ENCODE measurements at places on chromosomes 16 and 17. TPM values are rescaled to one million over a fixed set of nuclear protein-coding genes. Genes with fewer than 3 reads are reported as not detected.

The SMIM36 gene
- not detected for total RNA-seq

The IRX5 gene
- 0.16 TPM for total RNA-seq

The PYDC1 gene
- 0.78 TPM for total RNA-seq

The KRTAP9-3 gene
- not detected for total RNA-seq

The CCDC92B gene
- total RNA-seq: 1.1 TPM

DNA sequence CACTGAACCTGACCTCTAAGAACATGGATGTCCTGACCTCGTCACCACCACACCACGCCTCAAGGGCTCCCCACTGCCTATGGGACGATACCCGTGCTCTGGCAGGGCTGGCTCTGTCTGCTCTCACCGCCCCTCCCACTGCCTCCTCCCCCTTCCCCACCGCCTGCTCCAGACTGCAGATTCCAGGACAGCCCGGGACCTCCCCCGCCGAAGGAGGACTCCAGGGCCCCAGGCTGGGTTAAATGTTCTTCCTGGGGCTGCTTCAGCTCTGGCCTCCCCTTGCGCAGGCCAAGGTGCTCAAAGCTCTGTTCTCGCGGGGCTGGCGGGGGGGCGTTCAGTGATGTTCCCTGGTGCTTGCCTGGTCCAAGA is 3.1 kb downstream of the NPW start:
- no peak for DNase-seq

DNA sequence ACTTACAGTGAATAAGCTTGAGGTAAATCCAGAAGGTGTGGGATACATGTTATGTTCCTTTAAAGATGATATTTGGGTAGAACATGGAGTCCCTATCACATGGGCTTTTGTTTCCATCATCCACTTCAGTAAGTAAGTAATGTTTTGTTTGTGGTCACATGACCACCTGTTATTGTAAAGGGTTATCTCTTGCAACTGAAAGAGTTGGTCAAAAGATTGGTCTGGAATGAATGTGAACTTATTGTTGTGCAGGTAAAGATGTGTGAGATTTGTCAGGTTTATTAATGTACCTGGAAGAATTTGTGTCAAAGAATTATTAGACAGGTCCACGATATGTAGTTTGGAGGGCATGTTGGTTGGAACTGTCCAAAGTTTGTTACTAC is 1.6 kb downstream of the OMG start:
- DNase-seq: no peak

DNA sequence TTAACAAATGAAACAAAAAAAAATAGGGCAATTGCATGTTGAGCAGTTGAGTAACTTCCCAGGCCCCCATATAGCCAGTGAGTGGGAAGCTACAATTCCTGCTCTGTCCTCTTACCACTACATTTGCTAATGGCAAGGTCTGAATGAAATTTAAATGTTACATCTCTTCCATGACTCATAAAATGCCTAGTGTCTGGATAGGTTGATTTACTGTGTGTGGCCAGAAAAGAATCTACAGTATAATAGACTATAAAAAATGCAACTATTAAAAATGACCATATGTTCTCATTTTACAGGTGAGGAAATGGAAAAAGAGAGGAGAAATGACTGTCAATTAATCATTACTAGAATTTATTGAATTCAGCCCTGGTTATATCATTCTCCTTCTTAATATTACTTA is 1199.3 kb downstream of the CDH11 start:
- no peak for DNase-seq

GRCh38 chr16:50136399-50136798 is 16.7 kb upstream of the TENT4B start:
- no peak for DNase-seq

DNA sequence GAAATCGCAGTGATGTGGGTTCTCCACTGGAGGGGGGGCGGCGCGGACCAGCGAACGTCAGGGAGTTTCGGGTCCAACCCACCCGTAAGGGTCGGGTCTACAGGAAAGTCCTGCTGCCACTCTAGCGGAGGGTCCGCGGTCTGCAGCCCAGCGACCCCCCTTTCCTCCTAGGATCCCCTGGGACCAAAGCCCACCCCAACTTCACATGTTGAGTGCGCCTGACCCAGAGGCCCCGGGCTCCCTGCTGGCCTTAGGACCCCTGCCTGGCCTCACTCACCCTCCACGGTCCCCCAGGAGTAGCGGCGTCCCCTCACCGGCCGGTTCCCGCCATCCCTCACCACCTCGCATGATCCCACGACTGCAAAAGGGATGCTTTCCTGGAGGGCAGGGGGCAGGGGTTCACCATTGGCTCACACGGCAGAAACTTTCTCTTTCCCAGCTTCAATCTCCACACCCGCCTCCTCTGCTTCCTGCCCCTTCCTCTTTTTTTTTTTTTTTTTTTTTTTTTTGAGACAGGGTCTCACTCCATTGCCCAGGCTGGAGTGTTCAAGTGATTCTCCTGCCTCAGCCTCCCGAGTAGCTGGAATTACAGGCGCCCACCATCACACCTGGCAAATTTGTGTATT is 3.1 kb downstream of the SEPTIN1 start:
- DNase-seq: no peak

DNA sequence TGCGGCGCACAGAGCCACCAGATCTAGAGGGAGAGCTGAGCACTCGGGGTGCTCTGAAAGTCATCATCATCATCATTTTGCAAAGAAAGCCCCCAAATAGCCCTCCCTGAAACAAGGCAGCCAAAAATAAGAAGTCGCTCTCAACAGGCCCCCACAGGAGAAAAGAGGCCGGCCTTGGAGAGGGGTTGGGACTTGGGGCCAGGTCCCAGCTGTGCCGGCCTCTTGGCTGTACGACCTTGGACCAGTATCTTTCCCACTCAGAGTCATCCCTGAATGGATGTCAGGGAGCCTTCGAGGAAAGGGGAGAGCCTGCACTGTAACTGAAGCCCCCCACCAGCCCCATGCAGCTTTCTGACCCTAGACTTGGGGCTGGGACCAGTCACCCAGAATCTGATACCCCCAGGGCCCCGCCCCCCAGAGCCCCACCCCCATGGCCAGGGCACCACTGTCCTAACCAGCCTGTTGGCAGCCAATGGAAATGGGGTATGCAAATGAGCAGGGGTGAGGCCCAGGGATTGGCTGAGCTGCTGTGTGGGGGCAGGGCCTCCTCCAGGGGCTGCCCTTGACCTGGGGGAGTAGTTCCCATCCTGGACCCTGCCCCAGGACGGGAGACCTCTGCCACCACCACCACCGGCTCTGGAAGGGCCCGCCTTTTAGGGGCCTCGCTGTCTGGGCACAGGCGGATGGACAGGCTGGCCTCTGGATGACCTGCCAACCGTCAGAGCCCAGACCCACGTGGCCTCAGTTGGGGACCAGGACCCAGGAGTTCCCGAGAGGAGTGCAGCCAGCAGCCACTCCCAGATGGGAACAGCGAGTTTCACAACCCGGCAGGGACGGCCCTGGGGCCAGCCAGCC is 15.4 kb downstream of the ZFPM1 start:
- DNase-seq: no peak

- DNase-seq: no peak
These were observed 13.7 kb downstream of the C16orf95 start for GRCh38 chr16:87303431-87303930.

DNA sequence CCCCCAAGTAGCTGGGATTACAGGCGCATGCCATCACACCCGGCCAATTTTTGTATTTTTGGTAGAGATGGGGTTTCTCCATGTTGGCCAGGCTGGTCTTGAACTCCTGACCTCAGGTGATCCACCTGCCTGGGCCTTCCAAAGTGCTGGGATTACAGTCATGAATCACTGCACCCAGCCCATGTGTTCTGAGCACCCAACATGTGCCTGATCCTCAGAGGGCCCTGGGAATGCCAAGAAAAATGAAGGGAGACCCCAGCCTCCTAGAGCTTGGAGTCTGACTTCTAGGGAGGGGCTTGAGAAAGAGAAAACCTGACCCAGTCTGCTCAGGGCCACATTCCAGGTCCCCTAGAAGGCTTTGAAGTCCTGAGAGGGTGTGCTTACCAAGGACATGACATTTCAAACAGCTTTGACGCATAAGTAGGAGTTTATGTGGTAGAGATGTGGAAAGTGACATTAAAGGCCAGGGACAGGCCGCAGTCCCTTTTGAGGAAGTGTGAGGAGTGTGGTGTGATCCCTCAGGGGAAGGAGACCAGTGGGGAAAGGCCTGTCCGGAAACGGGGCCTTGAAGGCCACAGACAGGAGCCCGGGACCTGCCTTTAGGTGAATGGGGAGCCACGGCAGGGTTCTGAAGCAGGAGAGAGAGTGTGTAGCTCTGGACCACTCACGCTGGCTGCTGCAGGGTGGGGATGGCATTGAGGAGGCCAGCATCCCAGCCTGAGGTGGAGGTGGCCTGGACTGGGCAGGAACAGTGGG is 1.1 kb upstream of the CCL22 start:
- DNase-seq: no peak

- DNase-seq: no peak
These were observed 408.1 kb downstream of the XYLT1 start for GRCh38 chr16:17062676-17063075.

GRCh38 chr17:38693700-38694329 is 11.3 kb upstream of the MLLT6 start:
- no peak for DNase-seq

- DNase-seq: no peak
These were observed 393.2 kb downstream of the PMP22 start for GRCh38 chr17:14871921-14872320.

DNA sequence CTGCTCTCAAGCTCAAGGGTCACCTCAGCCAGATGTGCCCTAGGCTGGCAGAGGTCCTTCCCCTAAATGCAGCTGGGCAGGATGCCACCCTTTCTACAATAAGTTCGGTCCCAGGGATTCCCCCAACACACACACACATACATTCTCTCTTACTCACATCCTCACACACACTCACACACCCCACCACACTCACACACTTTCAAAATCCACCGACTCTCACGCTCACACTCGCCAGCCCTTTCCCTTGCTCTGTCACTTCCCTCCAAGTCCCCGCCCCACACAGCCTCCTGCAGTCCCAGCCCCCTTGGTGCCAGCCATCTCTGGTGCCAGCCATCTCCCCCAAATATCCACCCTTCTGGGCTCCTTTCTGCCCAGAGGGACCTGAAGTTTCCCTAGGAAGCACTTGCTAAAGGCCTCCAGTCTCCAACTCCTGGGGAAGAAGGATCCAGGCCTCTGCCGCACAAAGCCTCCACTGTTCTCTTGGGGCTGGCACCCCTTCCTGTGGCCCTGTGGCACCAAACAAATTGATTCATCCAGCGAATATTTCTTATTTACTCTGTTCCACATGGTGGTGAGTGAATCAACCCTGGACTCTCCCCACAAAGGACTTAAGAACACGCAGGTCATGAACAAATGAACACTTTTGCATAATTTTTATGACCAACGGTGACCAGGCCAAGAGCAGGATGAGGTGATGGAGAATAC is 3.8 kb upstream of the USP36 start:
- no peak for DNase-seq
